ENCODE measurements at places on chromosomes 7 and 10.
A peak's percentile ranks its signal among the peaks of the same experiment; 100 is the strongest.

GRCh38 chr10:2077231-2077630 is 339.9 kb upstream of the ADARB2 start:
- DNase-seq: no peak

- no peak for DNase-seq
Observed at GRCh38 chr7:41029072-41029499, 673.8 kb downstream of the INHBA start.

DNA sequence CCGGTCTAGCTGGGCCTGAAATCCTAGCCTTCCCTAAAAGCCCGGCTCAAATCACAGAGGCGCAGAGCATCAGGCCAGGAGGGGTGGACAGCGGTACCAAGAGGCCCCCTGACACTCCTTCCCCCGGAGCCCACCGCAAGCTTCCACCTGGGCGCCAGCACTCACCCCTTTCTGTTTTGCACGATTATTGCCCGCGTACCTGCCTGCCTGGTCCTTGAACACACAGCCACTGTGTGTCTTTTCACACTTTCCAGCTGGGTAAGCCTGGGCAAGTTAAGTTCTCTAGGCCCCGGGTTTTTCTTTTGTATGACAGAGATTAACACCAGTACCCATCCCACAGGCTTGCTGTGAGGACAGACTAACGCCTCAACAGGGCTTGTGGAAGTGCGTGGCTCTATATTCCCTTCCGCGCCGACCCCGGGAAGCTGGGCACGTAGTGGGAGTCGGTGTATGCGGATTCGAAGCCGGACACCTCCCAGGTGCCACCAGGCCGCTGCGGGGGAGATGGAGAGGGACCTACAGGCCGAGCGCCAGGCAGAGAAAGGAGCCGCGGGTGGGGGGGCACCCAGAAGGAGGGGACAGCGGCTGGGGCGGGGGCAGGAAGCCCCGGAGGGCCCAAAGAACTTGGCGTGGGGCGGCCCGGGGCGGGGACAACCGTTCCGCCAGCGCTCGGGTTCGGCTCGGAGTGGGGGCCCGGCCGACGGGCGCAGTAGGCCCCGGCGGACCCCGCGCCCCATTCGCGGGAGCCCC is 792 bp downstream of the ZNF746 start:
- peak; percentile 59 for DNase-seq

- no peak for DNase-seq
Observed at GRCh38 chr7:4871056-4871680, 9.3 kb upstream of the PAPOLB start.

DNA sequence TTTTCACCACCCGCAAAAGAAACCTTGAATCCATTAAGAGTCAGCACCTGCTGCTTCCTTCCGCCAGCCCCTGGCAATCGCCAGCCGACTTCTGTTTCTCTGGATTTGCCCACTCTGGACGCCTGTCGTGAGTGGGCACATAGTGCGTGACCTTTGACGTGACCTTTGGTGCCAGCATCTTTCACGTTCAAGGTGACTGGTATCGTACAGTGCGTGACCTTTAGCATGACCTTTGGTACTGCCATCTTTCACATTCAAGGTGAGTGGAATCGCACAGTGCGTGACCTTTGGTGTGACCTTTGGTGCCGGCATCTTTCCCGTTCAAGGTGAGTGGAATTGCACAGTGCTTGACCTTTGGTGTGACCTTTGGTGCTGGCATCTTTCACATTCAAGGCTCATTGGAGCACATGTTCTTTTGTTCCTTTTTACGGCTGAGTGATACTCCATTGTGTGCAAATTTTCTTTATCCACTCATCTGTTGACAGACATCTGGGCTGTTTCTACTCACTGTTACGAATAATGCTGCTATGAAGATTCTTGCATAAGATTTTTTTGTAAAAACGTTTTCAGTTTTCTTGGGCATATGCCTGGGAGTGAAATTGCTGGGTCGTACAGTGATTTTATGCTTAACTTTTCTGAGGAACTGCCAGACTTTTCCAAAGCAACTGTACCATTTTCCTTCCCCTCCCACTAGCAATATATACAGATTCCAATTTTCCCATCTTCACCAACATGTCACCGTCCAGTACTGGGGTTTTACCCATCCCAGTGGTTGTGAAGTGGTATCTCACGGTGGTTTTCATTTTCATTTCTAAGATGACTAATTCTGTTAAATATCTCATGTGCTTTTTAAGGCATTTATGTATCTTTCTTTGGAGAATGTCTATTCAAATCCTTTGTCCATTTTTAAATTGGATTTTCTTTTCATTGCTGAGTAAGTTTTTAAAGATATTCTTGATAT is 145.3 kb downstream of the DIP2C start:
- DNase-seq: no peak

GRCh38 chr7:86768967-86769760 is 125.5 kb downstream of the GRM3 start:
- DNase-seq: no peak

DNA sequence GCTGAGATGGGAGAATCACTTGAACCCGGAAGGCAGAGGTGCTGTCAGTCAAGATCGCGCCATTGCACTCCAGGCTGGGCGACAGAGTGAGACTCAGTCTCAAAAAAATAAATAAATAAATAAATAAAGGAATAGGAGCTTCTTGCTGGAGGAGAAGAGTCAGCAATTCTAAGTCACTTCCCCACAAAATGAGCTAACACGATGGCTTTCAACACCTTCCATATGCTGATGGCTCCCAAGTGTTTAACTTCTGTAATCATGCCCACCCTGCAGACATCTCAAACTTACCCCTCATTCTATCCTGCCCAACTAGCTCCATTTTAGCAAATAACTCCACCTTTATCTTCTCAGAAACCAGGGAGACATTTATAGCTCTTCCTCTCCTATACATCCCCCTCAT is 21.2 kb downstream of the PSAP start:
- DNase-seq: no peak

DNA sequence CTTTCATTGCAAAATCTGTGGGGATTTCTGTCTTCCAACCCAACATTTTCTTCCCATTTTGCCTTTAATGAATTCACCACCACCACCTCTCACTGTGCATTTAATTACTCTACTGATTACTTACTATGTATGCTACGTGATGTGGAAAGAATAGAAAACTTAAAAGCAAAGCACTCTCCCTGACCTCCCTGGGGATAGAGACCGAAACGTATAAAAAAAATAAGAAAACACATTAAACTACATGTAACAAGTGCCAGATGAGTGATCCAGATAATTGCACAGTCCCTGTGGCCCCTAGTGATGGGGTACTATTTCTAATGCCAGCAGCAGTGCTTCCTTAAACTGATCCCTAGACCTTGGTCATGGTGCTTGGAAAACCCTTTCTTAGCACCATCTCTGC is 478.4 kb downstream of the NRG3 start:
- no peak for DNase-seq

GRCh38 chr7:42574685-42575084 is 337.2 kb downstream of the C7orf25 start:
- DNase-seq: no peak

- DNase-seq: no peak
Observed at GRCh38 chr7:149644754-149645153, 128.6 kb downstream of the ZNF467 start.

DNA sequence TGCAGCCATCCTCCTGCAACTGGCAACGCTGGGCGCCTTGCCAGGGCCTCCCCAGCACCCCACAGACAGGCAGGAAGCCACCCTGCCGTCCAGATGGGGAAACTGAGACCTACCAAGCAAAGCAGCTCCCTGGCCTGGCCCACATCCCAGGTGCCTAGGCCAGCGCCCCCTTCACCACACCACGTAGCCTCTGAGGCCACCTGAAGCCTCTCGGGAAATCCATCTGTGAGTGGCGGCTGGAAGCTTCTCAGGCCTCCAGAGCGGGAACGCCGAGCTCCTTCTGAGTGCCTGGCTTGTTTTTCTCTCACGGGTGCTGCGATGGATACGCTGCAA is 58.7 kb downstream of the UNCX start:
- no peak for DNase-seq

GRCh38 chr10:61304746-61305145 is 148.4 kb downstream of the TMEM26 start:
- DNase-seq: no peak

GRCh38 chr10:87092376-87092860 is 2.2 kb downstream of the GLUD1 start:
- DNase-seq: no peak

- DNase-seq: no peak
Observed at GRCh38 chr10:90930070-90930837, 9.4 kb upstream of the ANKRD1 start.

GRCh38 chr7:55163733-55164132 is 144.9 kb downstream of the EGFR start:
- DNase-seq: no peak

GRCh38 chr7:93160410-93160809 is 12.2 kb upstream of the SAMD9L start:
- DNase-seq: no peak

GRCh38 chr10:5609952-5610616 is 56.3 kb downstream of the ASB13 start:
- no peak for DNase-seq

DNA sequence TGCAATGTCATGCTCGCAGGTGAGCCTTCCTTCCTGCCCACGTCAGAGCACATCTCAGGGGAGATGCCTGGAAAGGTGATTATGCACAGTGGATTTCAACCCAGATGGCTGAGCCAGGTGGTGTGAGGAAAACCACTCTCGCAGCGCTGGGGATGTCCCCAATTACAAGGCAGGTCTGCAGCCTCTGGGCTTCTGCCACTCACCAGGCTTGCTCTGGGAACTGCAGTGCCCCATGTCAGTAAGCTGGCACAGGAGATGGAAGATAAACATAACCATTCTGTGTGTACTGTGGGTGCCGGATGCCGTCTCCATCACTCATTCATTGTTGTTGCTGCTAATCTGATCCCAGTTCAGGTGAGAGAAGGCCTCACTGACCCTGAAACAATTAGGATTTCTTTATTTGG is 222.9 kb upstream of the PITRM1 start:
- no peak for DNase-seq

DNA sequence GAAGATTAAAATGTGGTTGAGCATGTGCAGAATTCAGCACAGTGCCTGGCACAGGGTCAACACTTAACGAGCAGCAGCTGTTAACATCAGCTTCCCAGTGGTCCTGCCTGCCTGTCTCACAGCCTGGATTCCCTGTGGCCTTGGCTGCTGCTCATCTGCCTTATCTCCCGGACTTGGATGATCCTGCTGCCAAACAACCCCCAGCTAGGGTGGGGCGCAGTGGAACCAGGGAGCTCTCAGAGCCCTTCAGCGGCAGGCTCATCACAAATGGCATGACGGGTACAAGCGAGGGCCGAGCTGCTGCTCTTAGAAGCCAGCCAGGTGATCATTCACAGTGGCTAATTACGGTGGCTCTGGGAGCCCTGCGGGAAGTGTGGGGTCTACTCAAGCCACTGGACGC is 13.0 kb upstream of the SMARCD3 start:
- DNase-seq: no peak

- no peak for DNase-seq
Observed at GRCh38 chr7:211033-211714, 18.8 kb downstream of the FAM20C start.

GRCh38 chr10:62154231-62154630 is 114.4 kb downstream of the RTKN2 start:
- DNase-seq: no peak

DNA sequence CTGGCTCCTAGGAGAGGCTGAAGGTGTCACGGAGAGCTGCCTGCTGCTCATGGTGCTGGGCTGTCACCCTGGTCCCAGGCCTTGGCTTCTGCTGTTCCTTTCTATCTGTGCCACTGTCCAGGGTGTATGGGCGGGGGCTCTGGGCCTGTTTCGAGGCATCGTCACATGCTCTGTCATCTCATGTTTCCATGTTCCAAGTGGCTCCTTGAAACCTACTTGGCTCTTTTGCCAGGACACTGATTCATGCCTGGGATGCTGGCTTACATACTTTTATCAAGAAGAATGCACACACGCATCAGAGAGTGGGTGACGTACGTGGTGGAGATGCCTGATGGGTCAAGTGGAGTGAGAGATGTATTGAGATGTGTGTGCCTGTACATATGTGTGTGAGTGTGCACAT is 50.9 kb downstream of the ADCY1 start:
- no peak for DNase-seq

DNA sequence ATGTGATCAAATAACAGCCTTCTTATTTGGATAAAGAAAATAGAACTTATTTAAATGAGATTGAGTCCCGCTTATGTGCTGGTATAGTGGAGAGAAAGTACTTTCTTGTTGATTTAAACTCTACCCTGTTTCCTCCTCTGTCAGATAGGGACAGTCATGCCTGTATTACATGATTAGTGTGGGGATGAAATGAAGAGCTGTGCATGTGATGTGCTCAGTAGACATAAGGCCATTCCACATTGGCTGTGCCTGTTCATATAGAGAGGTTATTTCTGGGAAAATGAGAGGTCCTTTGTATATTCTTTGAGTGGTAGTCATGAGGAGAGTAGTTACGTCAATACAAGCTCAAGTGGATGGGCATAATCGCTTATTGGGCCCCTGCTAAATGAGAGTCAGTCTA is 5.7 kb downstream of the MTURN start:
- DNase-seq: no peak

DNA sequence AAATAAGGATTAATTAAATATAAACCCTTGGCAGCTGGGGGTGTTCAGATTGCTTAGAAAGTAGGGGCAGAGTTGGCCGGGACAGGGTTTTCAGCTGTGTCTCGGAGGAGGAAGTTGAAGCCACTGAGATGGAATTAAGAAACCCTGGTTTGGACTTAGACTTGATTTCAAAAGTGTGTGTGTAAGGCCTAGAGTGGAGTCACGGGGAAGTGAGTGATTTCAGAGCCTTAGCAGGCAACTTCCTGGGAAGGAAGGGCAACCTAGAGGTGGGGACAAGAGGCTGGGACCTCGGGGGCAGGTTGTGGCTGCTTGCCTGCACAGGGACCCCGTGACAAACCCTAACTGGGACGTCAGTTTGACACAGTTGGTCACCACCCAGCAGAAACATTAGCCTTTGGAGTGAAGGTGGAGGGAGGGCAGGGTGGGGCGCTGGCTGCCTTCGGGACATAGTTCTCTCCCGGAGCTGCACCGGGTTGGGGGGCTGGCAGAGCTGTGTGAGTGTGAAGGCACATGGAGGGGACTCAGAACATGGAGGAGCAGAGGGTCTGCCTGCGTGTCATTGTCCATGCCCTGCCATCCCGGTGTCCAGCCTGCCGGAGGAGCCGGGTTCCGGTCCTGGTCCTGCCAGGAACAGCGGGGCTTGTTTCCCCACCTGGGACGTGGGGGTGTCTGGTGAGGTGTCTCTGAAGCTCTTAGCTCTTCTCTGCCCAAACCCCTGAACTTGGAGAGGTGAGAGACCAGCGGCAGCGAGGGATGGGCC is 1.8 kb downstream of the BRI3 start:
- no peak for DNase-seq

- no peak for DNase-seq
Observed at GRCh38 chr10:131113165-131113564, 198.4 kb downstream of the TCERG1L start.

- DNase-seq: no peak
Observed at GRCh38 chr10:112148331-112148730, 35.2 kb downstream of the GPAM start.

GRCh38 chr10:60479305-60480020 is 89.8 kb upstream of the ANK3 start:
- DNase-seq: no peak

- DNase-seq: no peak
Observed at GRCh38 chr10:128367807-128368206, 241.6 kb upstream of the MKI67 start.
